ENCODE measurements at places on chromosomes 13 and 19. TPM values are rescaled to one million over a fixed set of nuclear protein-coding genes. Genes with fewer than 3 reads are reported as not detected.
A peak's percentile ranks its signal among the peaks of the same experiment; 100 is the strongest.

NLRP4 gene
- total RNA-seq: not detected

- DNase-seq: no peak
Observed at GRCh38 chr19:55655648-55656040, 809 bp downstream of the U2AF2 start.

JOSD2 gene
- total RNA-seq: 10.5 TPM

DNA sequence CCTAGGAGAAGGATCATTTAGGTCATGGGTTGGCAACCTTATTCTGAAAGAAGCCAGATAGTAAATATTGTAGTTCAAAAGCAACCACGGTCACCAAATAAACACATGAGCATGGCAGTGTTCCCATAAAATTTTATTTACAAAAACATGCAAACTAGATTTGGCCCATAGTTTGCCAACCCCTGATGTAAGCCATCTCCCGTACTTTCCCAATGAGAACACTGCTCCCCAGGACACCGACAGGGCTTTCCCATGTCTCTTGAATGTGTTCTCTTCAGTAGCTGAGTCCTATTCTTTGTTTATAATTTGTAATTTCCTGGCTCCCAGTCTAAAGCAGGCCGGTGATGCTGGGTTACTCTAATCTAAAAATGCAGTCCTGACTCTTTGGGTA lies 239.6 kb downstream of the LHFPL6 start:
- DNase-seq: no peak

- no peak for DNase-seq
Observed at GRCh38 chr13:25660996-25661395, 289.2 kb downstream of the ATP8A2 start.

LHB gene
- total RNA-seq: not detected

GRCh38 chr13:99406799-99407201 lies 94.5 kb upstream of the TM9SF2 start:
- DNase-seq: no peak

- DNase-seq: no peak
Observed at GRCh38 chr13:50422181-50423148, 407.2 kb downstream of the KCNRG start.

DNA sequence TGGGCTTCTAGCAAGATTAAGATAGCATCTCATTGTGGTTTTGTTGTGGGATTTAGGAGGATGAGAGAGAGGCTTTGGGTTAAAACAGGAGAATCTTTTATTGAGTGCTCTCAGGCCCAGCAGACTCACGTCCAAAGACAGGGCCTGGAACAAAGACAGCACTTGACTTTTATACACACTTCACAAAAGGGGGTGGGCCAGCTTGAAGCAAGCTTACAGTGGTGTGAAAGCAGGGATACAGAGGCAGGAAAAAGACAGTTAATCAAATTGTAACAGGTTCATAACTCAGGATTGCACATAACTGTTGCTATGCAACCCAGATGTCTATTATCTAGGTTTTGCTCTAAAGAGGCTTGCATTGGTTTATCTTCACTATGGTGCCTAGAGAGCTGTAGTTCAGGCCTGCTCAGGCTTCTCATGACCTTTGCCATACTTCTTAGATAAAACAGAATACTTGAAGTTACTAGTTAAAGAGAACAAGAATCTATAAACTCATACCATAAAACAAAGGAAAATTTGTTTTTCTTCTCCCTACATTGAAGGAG lies 42.2 kb upstream of the CEACAM21 start:
- no peak for DNase-seq

- no peak for DNase-seq
Observed at GRCh38 chr13:95003019-95003813, 290.9 kb upstream of the SOX21 start.

- DNase-seq: no peak
Observed at GRCh38 chr13:40343550-40344269, 322.7 kb downstream of the FOXO1 start.

GRCh38 chr19:16969135-16969534 lies 57.5 kb downstream of the CPAMD8 start:
- no peak for DNase-seq

ADAMTSL5 gene
- total RNA-seq: 4.1 TPM

NCAN gene
- total RNA-seq: 0.42 TPM

CABP5 gene
- not detected for total RNA-seq

- DNase-seq: no peak
Observed at GRCh38 chr19:46803555-46803954, 15.2 kb upstream of the SLC1A5 start.

DNA sequence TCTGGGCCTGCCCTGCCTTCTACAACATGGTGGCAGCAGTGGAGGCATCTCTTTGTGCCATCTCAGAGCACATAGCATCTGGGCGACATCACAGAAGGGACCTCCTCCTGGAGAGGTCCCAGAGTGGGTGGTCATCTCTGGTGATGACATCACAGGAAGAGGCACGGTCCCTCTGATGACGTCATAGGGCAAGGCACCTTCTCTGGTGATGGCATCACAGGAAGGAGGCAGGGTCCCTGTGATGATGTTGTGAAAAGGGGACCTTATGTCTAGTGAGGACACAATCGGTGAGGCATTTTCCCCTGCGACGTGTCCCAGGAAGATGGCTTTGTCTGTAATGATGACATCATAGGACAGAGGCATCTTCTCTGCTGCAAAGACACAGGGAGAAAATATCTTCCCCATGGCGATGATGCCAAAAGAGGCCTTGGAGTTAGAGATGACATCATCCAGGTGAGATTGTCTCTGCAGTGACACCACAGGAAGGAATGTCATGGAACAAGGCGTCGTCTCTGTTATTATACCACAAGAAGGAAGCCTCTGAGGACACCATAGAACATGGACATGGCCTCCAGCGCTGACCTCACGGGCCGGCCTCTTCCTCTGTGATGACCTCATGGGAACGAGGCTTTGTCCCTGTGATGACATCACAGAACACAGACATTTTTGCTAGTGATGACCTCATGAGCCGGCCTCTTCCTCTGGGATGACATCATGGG lies 10.7 kb downstream of the SHISA7 start:
- no peak for DNase-seq

WDR88 gene
- total RNA-seq: not detected

LIPE gene
- 5.7 TPM for total RNA-seq

DZIP1 gene
- 52.2 TPM for total RNA-seq

NRTN gene
- total RNA-seq: 2.5 TPM

- DNase-seq: no peak
Observed at GRCh38 chr13:81726037-81726726, 1385.3 kb upstream of the SPRY2 start.

DNA sequence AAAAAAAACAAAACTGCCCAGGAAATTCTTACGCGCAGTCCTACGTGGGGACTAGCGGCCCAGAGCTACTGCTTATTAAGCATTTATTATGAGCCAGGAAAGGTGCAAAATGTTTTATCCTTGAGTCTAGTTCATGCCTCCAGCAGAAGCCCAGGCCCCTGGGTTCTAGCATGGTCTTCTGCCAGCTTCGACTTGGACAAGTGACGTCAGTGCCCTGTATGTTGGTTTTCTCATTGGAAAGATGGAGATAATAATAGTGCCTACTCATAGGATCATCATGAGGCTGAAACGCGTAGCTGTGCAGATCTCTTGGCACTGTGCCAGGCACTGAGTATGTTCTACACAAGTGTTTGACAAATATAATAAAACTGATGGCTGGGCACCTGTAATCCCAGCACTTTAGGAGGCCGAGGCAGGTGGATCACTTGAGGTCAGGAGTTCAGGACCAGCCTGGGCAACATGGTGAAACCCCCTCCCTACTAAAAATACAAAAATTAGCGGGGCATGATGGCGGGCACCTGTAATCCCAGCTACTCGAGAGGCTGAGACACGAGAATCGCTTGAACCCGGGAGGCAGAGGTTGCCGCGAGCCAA lies 12.4 kb upstream of the SULT2B1 start:
- peak; percentile 48 for DNase-seq

GRCh38 chr13:99373436-99373835 lies 66.2 kb upstream of the GPR183 start:
- no peak for DNase-seq

DNA sequence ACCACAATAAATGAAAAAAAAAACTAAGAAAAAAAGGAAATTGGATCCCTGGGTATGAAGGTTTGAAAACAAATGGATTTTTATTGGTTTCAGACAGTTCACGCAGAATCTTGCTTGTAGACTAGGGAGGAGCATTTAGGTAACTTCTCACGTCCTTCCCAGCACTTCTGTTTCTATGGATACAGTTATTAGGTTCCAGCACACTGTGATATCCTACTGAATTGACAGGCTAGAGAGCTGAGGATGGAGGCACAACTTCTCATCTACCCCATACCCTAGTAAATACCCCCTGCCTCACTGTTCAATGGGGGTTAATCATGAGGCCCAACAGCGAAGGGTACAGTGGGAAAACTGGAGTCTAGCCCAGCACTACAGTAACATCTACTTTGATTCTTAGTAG lies 304.1 kb downstream of the ENOX1 start:
- no peak for DNase-seq

DNM2 gene
- 76.2 TPM for total RNA-seq

DNA sequence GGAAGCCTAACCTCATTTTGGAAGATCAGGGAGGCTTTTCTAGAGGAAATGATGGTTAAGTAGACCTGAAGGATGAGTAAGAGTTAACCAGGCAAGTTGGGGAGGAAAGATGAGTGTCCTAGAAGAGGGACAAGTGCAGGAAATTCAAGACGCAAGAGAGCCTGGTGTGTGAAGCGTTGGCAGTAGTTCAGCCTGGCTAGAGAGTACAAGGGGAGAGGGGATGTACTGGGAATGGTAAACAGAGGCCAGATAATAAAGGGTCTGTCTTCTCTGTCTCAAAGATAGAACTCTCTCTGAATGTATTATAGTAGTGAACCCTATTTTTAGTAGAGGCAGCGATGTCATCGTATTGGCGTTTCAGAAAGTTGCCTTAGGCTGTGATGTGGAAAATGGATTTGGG lies 9.7 kb downstream of the DPY19L3 start:
- no peak for DNase-seq

TINCR gene
- 1.6 TPM for total RNA-seq

DNA sequence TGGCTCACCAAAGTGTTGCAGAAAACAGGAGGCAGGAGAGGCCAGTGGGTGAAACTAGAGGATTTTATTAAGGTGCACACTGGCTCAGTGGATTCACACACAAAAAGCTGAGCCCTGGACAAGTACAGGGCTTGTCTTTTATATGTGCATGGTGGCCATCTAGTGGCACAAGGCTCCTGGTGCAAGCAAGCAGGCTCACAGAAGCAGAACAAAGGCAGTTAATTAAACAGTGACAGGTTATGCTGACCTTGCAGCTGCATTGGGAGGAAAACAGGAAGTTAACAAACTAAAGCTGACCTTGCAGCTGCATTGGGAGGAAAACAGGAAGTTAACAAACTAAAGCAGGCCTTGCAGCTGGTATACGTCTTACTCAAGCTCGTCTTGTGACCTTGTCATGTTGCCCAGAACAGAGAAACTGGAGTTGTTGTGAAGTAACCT lies 65.3 kb upstream of the ZNF681 start:
- DNase-seq: no peak

GRCh38 chr19:2548966-2549365 lies 73.0 kb downstream of the GADD45B start:
- DNase-seq: no peak

DNA sequence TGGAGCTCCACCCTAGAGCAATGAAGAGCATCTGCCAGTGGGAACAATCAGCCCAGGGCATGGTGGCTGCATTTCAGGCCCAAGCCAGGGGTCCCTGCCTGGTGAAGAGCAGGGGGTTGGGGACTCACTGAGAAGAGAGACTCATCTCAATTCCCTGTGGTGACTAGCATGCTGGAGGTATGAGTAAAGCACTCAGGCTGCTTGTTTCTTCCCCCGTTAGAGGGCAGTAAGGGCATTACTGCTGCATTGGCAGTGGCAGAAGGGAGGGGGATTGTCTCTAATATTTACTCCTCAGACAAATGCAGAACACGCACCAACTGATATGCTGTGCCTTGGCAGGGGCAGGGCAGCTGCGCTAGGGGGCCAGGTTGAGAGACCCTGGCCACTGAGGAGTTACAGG lies 329.1 kb downstream of the SLITRK5 start:
- no peak for DNase-seq

- peak; percentile 37 for DNase-seq
Observed at GRCh38 chr13:42814868-42815267, 33.5 kb downstream of the FAM216B start.

DNA sequence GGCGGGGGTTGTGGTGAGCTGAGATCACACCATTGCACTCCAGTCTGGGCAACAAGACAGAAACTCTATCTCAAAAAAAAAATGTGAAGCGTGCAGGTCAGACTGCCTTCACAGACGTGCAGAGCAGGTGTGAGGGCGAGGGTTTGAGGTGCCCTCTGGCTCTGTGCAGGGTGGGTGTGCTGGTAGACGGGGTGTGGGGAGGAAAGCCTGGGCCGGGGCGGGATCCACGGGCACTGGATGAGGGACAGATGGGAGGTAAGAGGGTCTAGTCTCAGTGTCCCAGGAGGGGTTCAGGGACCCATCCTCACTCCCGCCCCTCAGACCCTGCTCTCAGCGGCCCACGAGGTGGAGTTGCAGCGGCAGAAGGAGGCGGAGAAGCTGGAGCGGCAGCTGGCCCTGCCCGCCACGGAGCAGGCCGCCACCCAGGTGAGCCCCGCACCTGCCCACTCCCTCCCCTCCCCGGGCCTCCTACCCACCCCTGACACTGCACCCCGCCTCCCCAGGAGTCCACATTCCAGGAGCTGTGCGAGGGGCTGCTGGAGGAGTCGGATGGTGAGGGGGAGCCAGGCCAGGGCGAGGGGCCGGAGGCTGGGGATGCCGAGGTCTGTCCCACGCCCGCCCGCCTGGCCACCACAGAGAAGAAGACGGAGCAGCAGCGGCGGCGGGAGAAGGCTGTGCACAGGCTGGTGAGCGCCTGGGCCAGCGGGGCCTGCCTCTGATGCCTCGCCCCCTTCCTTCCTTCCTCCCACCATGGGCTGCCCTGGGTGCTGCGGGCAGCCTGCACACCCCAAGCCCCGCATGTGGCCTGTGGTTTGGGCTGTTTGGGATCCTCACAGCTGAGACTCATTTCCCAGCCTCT lies 9.1 kb downstream of the NOP53 start:
- no peak for DNase-seq

- no peak for DNase-seq
Observed at GRCh38 chr13:76888421-76888820, 2.2 kb upstream of the KCTD12 start.

All from urinary bladder (tissue), 4 donors.